HCT116 (cell line): ENCODE measurements at places on chromosomes 4 and X. TPM values are rescaled to one million over a fixed set of nuclear protein-coding genes. Genes with fewer than 3 reads are reported as not detected.

- DNase-seq = no peak
Measured at GRCh38 chrX:119984652-119985051, 41.1 kb upstream of the NKAP start.

GRCh38 chrX:108439961-108440696 lies 491 bp downstream of the COL4A5 start:
- no peak for DNase-seq

Gene HSFX2
- total RNA-seq = not detected

DNA sequence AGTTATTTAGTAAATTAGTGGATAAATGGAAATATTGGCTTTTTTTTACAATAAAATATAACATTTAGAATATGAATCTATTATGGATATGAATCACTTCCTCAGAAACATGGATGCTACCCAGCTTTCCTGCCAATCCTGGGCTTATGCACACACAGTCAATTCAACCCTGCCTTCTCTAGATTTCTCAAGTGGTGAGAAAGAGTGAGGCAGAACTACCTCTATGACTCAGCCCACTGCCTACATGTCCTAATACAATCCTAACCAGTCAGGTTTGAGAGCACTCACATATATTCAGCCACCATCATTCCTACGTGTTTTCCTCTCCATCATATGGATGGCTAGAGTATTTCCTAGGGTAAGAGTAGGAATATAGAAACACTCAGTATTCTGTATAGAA lies 91.1 kb upstream of the ANKRD50 start:
- no peak for DNase-seq

Gene NPY2R
- not detected for total RNA-seq

DNA sequence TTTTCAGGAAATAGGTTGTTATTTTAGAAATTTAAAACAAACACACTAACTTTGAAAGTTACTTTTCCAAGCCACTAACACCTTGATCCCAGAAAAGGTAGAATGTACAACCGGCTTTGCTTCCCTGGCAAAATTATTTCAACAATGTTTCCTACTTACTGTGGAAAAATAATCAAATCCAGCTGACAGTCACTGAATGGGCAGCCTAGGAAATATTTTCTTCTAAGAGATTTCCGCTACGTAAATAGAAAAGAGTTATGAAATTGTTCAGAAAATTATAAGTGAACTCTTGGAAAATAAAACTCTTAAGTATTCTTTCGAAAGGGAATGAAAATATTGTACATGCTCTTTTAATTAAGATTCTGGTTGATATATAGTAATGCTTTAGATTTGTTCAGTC lies 195.7 kb downstream of the GASK1B start:
- no peak for DNase-seq

GRCh38 chrX:3550160-3550751 lies 163.2 kb downstream of the PRKX start:
- DNase-seq = no peak

- no peak for DNase-seq
Measured at GRCh38 chr4:169968999-169969398, 57.2 kb downstream of the MFAP3L start.

Gene FRG2
- not detected for total RNA-seq

- DNase-seq = no peak
Measured at GRCh38 chr4:3231471-3231870, 17.5 kb upstream of the MSANTD1 start.

- no peak for DNase-seq
Measured at GRCh38 chr4:77010841-77011354, 61.3 kb downstream of the SEPTIN11 start.

DNA sequence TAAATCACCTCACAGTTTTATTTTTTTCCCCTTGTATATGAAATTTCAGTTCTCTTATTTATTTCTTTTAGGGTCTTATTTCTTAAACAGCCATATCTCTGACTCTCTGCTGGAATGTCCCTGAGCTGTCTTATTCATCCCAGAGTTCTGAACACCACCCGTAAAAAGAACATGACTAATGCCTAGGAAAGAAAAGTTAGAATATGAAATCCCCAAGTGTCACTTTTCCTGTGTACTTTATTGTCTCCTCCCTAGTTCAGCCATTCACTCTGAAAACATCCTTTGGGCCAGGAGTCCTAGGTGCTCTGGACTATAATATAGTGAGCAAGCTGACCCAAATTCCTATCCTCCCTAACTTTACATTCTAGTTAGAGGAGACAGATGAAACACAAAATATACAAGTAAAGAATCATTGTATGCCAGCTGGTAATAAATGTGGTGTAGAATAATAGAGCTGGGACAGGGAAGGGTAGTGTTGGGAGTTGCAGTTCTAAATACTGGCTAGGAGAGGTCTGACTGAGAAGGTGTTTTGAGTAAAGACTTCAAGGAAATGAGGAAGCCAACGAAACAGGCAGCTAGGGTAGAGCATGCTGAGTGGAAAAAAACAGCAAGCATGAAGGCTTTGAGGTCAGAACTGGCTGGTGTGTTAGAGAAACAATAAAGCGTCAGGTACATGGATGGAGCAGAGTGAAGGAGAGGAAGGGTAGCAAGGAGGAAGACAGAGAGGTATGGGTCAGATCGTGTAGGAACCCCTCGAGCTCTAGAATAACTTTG lies 40.6 kb upstream of the FTHL17 start:
- no peak for DNase-seq

DNA sequence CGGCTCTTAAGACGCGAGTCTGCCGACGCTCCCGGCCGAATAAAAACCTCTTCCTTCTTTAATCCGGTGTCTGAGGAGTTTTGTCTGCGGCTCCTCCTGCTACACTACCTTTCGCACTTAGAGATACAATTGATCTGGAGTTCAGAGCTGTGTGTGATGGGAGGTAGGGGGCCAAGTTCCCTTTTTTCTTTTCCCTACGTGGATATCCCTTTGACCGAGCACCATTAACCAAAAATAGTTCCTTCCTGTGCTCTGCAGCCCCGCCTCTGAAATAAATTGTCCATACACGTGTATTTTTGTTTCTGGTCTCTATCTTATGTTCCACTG lies 555 bp upstream of the PGM2 start:
- DNase-seq = no peak

GRCh38 chr4:185532293-185532692 lies 3.0 kb downstream of the PDLIM3 start:
- no peak for DNase-seq

Gene SEC24B
- total RNA-seq = 33.0 TPM

GRCh38 chr4:83599183-83599582 lies 63.3 kb downstream of the GPAT3 start:
- DNase-seq = peak; percentile 23

Gene FGF5
- total RNA-seq = not detected

Gene TCP11X2
- total RNA-seq = not detected

- peak; percentile 82 for DNase-seq
Measured at GRCh38 chrX:21926527-21927278, 13.8 kb upstream of the SMS start.

GRCh38 chr4:37721995-37722638 lies 35.9 kb upstream of the RELL1 start:
- no peak for DNase-seq

DNA sequence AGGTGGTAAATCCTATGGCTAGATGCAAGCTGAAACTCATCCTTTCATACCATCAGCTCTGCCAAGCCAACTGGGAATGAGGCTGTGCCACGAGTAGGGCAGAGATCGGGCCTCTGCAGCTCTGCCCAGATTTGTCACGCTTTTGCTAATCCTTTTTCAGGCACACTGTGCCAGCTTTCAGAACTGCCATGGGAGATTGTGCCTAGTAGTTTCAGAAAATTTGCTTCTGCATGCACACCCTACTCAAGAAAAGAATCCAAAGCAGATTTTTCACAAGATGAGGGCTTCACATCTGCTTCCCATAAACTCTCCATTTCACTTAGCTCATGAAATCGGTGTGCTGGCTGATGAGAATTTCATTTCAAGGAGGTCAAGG lies 3.3 kb upstream of the ADH7 start:
- DNase-seq = no peak

DNA sequence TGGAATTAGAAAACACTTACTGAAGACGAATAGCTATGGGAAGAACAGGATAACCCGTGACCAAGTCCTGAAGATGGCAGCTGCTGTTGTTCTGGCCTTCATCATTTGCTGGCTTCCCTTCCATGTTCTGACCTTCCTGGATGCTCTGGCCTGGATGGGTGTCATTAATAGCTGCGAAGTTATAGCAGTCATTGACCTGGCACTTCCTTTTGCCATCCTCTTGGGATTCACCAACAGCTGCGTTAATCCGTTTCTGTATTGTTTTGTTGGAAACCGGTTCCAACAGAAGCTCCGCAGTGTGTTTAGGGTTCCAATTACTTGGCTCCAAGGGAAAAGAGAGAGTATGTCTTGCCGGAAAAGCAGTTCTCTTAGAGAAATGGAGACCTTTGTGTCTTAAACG lies 2.4 kb downstream of the AGTR2 start:
- DNase-seq = no peak

GRCh38 chrX:34734383-34734782 lies 77.3 kb upstream of the TMEM47 start:
- DNase-seq = no peak

DNA sequence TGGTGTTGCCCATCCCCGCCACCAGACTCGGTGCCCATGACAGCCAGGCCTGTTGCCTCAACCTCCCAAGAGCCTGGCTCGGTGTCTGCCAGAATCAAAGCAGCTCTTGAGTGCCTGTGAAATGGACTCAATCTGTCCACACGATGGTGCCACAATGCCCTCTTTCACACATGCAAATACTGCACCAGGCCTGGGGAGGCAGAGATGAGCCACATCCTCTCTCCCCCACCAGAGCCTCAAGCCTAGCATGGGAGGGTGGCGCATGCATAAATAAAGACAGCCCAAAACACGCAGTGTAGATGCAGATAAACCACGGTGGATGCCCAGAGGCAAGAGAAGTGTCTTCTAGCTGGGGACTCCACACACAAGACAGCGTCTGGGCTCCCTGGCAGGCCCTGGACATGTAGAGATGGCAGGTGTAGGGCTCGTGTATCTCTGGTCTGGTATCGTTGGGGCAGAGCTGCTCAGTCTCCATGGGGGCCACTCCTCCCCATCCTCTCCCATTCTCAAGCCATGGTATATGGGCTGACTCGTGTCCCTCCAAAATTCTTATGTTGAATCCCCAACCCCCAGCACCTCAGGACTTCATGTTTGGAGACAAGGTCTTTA lies 65.6 kb downstream of the JAKMIP1 start:
- peak; percentile 51 for DNase-seq

Gene PF4V1
- total RNA-seq = not detected

GRCh38 chr4:140363051-140363450 lies 10.4 kb upstream of the SCOC start:
- no peak for DNase-seq

Gene H2BW1
- not detected for total RNA-seq

DNA sequence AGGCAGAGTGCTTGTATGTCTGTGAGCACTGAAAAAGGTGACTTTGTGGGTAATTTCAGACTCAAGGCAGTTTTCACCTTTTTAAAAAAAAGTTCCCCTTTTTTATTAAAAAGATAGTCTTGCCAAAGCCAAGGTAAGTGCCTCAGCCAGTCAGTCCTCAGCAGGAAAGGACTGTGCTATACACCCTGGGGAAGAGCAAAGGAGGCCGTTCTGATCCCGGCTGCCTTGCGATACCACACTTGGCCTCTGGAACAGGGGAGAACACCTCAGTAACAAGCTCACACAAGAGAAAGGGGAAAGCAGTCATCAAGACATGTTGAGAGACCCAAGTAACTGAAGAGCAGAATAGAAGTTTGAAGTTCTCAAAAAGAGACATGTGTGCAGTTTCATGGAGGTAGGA lies 541.7 kb downstream of the BCOR start:
- DNase-seq = no peak

Gene SFRP2
- total RNA-seq = 0.22 TPM

- DNase-seq = no peak
Measured at GRCh38 chrX:17086317-17086716, 139.9 kb downstream of the REPS2 start.

- DNase-seq = no peak
Measured at GRCh38 chr4:61462451-61463326, 262.6 kb downstream of the ADGRL3 start.

DNA sequence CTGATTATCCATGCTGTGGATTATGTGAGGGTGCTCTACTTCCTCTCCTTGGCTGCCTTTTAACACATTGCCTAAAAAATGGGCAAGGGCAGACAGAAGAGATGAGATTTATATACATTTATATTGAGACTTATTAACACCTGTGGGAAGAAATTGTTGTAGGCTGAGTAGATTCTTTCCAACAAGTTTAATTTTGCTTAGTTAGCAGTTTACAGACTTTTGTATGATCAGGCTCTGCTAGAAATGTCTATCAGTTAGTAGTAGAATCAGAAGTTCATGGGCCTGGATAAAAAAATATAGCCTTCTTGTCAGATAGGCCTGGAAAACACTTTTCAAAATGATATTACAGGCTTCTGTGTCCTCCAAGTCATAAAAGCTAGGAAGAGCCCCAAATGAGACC lies 111.3 kb upstream of the LEF1 start:
- DNase-seq = no peak

DNA sequence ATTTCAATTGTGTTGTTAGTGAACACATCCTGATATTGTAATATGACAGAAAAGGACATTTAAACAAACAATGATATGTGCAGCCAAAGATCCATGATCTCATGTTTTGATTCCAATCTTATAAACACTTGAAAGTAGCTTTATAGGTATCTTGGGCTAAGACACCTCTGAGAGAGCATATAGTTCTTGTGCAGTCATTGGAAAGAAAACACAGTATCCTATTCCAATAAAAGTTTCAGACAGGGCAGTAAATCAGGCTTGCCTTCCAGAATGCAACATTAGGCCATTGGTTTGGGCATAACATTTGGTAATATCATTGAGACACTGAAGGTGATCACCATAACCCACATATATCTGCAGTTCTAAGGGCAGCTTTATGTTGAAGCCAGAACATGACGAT lies 188.3 kb upstream of the HCCS start:
- DNase-seq = no peak

GRCh38 chr4:184929476-184929875 lies 88.8 kb upstream of the HELT start:
- no peak for DNase-seq

GRCh38 chr4:17447056-17447455 lies 64.8 kb downstream of the QDPR start:
- DNase-seq = no peak

GRCh38 chr4:90246816-90247215 lies 119.6 kb downstream of the CCSER1 start:
- DNase-seq = peak; percentile 19

- DNase-seq = peak; percentile 63
Measured at GRCh38 chr4:1323635-1324442, 23.2 kb upstream of the UVSSA start.

GRCh38 chr4:185054886-185055285 lies 36.6 kb downstream of the HELT start:
- DNase-seq = no peak

DNA sequence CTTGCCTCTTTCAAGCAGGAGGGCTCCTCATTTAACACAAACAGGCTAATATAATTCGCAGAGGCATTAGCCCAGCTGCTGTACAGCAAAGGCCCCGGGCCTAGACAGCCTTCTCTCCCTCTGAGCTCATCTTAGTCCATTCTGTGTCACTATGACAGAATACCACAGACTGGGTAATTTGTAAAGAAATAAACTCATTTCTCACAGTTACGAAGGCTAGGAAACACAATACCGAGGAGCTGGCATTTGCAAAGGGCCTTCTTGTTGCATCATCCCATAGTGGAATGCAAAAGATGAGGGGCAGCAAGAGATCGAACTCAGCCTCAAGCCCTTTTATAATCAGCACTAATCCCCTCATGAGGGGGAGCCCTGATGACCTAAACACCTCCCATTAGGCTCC lies 48.5 kb downstream of the TSPAN5 start:
- DNase-seq = no peak
